ENCODE measurements at places on chromosomes 12 and 14.

- peak; percentile 79 for DNase-seq
Measured at GRCh38 chr14:95498622-95499353, 17.7 kb downstream of the SYNE3 start.

GRCh38 chr12:2489275-2489674 is 305.5 kb upstream of the FKBP4 start:
- DNase-seq = peak; percentile 5

DNA sequence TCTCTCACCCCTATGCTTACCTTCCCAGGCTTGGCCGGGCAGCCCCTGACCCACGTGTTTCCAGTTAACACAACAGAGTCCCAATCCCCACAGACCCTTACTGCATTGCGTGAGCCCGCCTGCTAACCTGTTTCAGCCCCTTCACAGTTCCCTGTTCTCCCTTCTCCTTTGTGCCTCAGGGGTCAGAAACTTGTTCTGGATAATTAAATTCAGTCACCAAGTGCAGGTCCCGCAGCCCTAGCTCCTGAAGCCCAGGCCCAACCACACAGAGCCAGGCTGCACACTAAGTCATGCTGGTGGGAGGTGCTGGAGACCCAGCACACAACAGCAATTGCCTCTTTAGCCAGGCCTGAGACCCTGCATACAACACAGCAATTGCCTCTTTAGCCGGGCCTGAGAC is 9.6 kb downstream of the ISM2 start:
- no peak for DNase-seq

DNA sequence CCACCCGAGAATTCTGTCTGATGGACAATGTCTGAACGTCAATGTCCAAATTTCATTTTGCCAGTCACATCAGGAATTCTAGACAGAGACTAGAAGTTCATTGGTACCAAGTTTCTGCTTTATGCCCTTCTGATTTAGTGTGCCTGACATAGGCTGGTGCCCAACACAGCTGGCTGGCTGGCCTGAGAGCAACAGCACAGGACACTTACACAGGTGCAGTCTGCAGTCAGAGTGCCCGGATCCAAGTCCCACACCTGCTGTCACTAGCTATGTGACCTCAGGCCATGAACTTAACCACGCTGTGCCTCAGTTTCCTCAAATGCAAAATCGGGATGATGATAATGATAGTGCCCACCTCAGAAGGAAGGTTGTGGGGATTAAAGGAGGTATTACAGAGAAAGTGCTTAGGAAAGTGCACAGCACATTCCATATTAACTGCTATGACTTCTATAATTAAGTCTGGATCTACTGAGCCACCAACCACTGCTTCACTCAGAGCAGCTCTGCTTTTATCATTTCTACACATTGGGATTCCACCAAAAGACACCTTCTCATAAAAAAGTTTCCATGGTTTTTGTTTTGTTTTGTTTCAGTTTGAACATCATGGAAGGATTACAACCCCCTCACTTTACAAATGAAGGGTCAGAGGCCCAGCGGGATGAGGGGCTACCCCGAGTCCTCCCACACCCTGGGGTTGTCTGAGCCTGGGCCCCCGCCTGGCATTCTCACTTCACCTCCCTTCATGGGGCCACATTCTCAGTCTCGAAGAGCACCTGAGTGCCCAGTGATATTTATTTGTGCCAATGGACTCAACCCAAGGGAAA is 168.8 kb upstream of the BCL2L14 start:
- DNase-seq = no peak

DNA sequence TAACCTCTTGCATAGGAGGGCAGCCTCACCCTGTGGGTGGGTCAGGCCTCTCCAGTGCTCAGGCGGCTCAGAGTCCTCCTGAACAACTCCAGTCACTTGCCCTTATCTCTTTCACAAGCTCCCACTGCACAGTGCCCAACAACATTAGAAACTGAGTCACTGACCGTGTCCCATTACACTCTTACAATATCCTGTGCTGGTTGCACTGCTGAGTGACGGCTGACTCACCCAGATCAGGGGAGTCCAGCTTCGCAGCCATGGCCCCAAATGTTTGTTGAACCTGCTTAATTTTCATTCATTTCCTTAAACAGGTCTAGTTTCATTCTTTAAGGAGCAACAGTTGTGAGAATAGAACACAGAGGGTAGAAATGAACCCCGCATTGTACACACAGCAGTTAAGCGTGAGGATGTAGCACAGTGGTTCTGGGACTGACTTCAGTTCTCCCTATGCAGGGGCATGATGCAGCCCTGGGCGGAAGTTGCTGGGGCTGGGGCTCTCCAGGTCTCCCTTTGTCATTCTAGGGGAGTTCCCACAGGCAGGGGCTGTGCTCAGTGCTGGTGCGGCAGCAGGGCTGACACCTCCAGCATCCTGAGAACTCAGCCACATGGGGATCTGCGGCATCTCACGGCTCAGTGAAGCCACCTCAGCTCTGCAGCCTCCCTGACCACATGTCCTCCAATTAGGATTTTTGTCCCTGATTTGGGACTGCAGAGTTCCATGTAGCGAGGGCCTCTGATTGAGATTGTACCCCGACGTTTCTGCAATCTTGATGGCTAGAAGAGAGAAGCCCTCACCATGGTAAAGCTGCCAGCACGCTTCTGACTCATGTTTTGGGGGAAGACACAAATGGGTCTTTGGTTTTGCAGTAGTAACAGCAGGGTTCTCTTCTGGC is 16.1 kb downstream of the GPR68 start:
- no peak for DNase-seq

DNA sequence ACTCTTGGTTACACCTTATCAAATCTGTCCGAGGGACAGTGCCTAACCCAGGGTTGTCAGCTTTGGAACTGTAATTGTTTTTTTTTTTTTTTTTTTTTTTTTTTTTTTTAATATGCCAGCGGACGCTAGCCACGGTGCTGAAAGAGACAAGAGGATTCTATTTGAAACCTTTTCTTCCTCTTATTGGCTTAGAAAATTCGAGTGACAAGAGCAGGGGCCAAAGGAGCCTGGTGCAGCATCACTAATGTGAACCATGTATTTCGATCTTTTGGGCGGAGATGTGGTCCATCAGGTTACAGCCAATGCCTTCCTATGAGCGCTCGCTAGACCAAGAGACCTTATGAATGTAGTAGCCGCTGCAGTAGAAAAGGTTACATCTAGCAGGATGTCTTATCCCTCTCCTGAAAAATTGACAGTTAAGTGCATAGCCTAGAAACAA is 922 bp downstream of the PTPRR start:
- DNase-seq = no peak

GRCh38 chr12:104844123-104844522 is 114.0 kb downstream of the SLC41A2 start:
- no peak for DNase-seq

GRCh38 chr12:49478949-49479664 is 59.7 kb upstream of the KCNH3 start:
- no peak for DNase-seq

GRCh38 chr14:69500736-69501135 is 16.2 kb downstream of the PLEKHD1 start:
- DNase-seq = no peak

GRCh38 chr12:125890971-125891370 is 825.7 kb downstream of the AACS start:
- DNase-seq = no peak

- DNase-seq = no peak
Measured at GRCh38 chr12:50936821-50937530, 15.4 kb upstream of the HIGD1C start.

- DNase-seq = no peak
Measured at GRCh38 chr12:124347805-124348658, 53.1 kb downstream of the RFLNA start.
